Fibroblast of skin of back (primary cell): ENCODE measurements at places on chromosomes 6 and 20.
A peak's percentile ranks its signal among the peaks of the same experiment; 100 is the strongest.

GRCh38 chr6:3740551-3741476, 10.7 kb downstream of the PXDC1 start:
- DNase-seq = no peak

DNA sequence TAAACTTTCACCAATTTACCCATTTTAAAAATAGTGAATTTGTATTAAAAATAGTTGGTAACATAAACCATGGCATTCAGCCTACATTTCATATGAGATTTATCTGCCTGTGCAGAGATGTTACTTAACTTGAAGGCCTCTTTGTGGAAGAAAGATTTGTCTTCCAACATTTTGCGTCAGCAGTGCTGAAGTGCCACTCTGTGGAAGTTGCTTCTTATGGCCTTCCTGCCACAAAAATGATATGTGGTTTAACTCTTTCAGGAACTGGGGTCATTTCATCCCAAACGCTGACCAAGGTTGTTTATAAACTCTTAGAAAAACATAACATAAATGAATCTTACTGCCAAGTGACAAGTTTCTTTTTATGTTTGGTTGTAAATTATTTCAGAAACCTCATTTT, 246.8 kb downstream of the ARID1B start:
- DNase-seq = no peak

- DNase-seq = no peak
These were observed 5.8 kb downstream of the DDR1 start for GRCh38 chr6:30889921-30890645.

- DNase-seq = no peak
These were observed 149.7 kb upstream of the SGK1 start for GRCh38 chr6:134467620-134468019.

DNA sequence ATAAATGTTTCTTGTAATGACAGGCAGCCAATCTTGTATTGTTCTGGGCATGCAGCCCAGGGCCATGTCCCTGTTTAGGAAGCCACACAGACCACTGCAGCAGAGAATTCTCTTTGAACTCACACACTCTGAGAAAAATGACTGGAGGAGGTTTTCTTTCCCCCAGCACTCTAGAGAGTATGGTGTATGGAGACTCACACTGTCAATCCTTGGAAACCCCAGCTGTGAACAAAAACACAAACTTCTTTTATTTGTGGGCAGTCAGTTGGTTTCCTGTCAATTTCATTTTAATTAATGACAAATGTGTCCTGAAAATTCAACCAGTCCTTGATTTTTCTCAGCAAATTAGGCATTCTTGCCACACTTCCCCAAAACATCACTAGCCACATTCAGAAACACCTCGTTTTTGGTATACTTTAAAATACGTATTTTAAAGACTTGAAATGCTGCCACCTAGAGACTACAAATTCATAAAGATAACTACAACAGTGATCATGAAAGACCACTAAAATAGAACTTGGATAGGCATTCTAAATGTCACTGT, 52.9 kb upstream of the UFL1 start:
- DNase-seq = no peak

DNA sequence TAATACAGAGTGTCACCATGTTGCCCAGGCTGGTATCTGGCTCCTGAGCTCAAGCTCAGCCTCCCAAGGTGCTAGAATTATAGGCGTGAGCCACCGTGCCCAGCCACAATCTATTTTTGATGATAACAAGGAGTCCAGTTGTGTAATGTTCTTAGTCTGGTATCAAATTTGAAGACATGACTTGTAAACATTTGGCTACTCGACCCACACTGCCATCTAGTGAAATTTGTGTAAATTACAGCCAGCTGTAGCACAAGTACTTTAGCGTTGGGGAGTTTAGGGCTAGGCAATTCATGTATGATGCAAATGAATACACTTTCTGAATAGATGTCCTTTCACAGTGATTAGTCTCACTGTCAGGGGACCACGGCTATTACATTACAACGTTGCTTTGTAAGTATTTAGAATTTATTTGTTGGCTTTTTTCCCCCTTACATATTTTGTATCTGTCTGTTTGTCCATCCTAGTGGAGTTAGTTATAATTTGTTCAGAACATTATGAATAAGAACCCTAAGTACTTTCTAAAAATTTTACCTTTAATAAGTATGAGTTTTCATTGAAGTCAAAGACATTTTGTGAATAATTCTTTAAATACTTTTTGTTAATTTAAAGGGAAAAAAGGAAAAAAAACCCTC, 139.7 kb downstream of the PRDM13 start:
- DNase-seq = peak; percentile 66

GRCh38 chr6:4895971-4896370, 107.9 kb downstream of the RPP40 start:
- no peak for DNase-seq

DNA sequence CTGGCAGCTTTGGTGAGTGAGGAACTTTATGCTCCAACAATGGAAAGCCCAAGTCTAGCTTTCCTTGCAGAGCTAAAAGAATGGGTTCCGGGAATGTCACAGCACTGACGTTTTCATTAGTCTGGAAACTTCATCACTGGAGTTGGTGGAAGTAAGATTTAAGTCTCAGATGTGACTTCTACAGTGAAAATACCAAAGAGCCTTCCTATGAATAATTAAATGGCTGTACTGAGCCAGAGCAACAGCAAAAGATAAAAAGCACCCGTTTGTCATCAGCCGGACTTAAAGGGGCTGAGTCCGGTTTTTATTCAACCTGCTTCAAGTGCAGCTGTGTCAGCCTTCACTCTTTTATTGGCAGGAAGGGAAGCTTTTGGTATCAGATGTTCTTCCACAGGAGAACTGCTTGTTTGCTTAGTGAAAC, 46.5 kb upstream of the SHLD1 start:
- DNase-seq = no peak

DNA sequence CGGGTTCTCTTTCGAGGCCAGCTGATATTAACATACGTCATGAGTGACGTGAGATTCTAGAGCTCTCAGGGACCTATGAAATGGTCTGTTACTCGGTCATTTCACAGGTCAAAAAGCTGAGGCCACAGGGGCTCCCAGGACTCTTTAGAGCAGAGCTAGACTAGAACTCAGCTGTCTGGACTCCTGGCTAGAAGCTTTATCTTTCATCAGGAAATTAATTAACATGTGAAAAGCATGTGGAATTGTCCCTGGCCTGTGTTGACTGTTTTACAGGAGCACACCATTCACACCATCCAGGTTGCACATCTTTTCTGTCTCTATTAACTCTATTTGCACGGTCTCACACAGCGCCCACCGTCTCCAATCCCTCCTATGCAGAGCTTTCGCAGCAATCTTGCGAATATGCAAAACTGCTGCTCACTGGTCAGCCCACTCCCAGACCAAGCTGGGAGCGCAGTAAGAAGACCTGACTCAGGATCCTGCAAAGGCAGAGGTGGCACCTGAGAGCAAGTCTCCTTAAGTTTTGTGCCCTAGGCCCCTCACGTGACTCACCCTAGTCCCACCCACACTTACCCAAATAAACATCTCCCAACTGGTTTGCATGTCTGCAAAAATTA, 522.5 kb downstream of the CD83 start:
- DNase-seq = no peak

GRCh38 chr6:43216200-43216599, 13.1 kb downstream of the DNPH1 start:
- DNase-seq = no peak

- peak; percentile 25 for DNase-seq
These were observed 106.1 kb downstream of the RIN2 start for GRCh38 chr20:19864130-19864529.

GRCh38 chr6:4910037-4910760, 93.6 kb downstream of the RPP40 start:
- DNase-seq = no peak

- DNase-seq = no peak
These were observed 34.2 kb upstream of the KCNK5 start for GRCh38 chr6:39263303-39264037.

DNA sequence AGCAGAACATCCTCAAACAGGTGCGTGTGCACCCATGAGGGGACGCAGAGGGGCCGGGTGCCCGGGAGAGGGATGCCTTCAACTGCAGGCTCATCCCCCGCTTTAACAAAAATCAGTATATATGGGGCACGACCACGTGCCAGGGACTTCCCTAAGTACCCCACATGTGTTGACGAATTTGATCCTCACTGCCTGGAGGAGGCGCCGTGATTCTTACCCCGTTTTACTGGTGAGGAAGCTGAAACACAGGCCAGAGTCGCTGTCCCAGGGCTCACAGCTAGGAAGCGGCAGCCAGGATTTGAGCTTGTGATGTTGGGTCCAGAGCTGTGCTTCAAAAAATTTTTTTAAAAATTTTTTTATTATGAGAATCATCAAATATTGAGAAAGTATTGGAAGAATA, 44.8 kb downstream of the ITPR3 start:
- no peak for DNase-seq

GRCh38 chr20:62623488-62624324, 18.6 kb upstream of the SLCO4A1 start:
- peak; percentile 65 for DNase-seq

- DNase-seq = peak; percentile 3
These were observed 504.9 kb downstream of the DOK5 start for GRCh38 chr20:54980103-54980960.

- DNase-seq = no peak
These were observed 6.4 kb downstream of the HINT3 start for GRCh38 chr6:125962900-125963497.

GRCh38 chr6:17417817-17418216, 24.4 kb downstream of the CAP2 start:
- DNase-seq = peak; percentile 100
